ENCODE measurements at places on chromosomes 2 and 18.

DNA sequence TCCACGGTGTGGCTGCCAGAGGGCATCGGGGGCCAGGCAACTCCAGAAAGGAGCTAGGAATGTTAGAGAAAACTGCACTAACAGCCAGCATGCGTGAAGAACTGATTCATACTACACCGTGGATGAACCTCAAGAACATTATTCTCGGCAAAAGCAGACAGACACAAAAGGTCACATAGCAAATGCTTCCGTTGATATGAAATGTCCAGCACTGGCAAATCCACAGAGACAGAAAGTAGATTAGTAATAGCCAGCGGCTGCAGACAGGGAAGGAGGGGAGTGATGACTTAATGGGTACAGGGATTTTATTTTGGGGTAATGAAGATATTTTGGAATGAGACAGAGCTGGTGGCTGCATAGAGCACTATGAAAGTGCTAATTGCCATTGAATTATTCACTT, 37.4 kb downstream of the SCTR start:
- DNase-seq, result no peak

GRCh38 chr2:64470766-64471295, 16.9 kb downstream of the LGALSL start:
- DNase-seq, result no peak

DNA sequence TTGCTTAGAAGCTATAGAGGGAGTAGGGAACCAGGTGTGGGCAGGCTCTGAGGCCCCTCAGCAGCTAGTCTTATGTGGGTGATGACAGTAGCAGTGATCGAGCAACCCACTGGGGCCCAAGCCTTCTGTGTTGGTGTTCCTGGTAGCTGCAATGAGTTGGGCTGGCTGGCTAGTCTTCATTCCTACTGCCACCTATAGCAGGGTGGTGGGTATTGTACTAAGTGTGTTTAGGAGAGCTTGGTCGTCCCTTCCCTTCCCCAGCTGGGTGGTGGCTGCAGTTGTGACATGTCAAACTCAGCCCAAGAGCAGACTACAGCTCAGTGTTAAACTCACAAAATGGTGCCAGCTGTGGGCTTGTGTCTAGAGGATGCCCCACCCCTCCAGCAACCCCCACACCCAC, 486.1 kb upstream of the UBE2E3 start:
- no peak for DNase-seq

DNA sequence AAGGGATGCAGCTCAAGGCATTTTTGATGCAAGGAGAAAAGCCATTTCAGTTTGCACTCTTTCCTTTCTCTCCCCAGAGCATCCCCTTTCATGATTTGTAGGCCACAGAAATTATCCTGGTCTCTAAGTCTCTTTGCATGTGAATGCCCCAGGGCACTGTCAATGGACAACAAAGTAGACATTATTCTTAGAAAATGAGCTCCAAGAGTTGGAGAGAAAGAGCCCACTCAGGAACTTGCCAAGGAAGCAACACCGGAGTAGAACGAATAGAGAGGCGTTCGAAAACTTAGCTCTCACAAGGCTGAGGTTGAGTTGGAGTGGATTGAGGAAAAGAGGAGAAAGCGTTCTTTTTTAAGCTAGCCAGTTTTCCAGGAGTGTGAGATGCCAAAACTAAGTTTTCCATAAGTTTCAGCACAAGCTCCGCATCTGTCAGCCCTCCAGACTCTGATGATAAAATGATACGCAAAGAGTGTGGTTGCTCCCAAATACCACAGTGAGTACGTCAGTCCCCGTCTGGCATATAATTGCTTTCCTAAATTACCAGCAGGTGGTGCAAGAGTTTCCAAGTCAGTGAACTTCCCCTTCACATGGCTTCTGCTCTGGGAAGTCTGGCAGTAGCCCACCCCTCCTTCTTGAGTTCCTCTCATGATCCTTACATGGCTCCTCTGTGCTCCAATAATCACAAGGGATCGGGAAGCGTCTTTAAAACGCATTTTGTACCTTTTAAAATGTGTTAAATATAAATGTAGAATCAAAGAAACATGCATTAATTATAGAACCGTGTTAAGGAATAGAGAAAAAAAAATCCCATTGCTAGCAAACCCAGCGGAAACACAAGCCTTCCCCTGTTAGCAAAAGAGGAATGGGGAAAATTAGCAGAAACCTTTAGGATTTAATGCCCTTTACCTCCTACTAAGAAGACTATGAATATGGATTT, 1060.6 kb upstream of the FANCL start:
- DNase-seq, result no peak

GRCh38 chr2:218229851-218230250, 12.9 kb downstream of the ARPC2 start:
- DNase-seq, result no peak

- no peak for DNase-seq
These were observed 24.2 kb downstream of the SIX3 start for GRCh38 chr2:44965684-44966083.

Data from substantia nigra (tissue), 51 donors.